HFFc6 (cell line): ENCODE measurements at places on chromosomes 6 and 20. TPM values are rescaled to one million over a fixed set of nuclear protein-coding genes. Genes with fewer than 3 reads are reported as not detected.

GRCh38 chr6:55266896-55267295, 60.4 kb upstream of the GFRAL start:
- DNase-seq, result no peak

GRCh38 chr20:54004445-54004844, 65.9 kb downstream of the BCAS1 start:
- no peak for DNase-seq

- no peak for DNase-seq
Measured at GRCh38 chr6:117464700-117465099, 17.8 kb upstream of the DCBLD1 start.

- no peak for DNase-seq
Measured at GRCh38 chr20:49001741-49002140, 44.4 kb upstream of the CSE1L start.

DNA sequence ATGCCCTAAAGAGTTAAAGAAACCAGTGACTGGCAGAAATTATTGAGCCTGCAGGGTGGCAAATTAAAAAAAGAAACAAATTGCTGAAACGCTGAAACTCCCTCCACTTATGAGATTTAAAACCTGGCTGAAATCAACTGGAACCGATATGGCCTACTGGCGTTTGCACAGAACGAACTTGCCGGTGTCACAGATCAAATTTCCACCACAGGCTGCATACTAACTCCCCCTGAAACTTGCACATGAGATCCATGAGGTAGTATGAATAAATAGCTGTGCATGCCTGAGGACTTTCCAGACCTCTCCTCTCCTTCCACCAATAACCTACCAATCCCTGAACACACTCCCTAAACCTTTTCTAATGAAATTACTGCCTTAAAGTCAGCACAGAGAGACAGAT, 150.4 kb downstream of the RNGTT start:
- no peak for DNase-seq

DNA sequence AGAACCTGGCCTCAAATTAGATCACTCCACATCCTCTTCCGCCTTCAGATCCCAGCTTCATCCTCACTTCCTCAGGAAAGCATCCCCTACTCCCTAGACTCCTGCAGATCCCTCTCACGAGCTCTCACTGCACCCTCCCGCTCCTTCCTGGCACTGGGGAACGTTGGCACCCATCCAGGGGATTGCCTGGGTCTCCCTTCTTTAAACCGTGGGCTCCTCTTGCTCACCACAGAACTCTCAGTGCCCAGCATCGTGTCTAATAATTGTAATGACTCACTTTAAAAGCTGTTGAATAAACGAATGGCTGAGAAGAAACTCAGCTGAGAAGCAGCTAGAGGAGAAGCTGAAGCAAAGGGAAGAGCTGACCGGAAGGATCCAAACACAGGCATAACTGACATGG, 20.4 kb downstream of the ZC3H12D start:
- no peak for DNase-seq

DNA sequence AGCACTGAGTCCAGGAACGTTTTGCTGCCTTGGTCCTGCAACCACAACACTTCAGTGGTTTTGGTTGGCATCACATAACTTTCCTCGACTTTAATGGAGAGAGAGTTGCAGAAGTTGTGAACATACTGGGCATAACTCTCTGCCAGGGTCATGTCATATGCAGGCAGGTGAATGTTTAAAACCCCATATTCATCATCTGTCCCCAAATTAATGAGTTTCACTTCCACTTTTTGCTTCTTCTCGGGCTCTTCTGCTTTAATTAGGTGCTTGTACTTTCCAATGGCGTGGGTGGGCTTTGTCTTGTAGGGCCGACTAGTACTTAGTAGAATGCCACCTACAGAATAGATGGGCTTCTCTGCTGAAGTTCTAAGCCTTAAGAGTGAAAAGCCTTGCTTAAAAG, 45.2 kb upstream of the TFAP2A start:
- no peak for DNase-seq

DNA sequence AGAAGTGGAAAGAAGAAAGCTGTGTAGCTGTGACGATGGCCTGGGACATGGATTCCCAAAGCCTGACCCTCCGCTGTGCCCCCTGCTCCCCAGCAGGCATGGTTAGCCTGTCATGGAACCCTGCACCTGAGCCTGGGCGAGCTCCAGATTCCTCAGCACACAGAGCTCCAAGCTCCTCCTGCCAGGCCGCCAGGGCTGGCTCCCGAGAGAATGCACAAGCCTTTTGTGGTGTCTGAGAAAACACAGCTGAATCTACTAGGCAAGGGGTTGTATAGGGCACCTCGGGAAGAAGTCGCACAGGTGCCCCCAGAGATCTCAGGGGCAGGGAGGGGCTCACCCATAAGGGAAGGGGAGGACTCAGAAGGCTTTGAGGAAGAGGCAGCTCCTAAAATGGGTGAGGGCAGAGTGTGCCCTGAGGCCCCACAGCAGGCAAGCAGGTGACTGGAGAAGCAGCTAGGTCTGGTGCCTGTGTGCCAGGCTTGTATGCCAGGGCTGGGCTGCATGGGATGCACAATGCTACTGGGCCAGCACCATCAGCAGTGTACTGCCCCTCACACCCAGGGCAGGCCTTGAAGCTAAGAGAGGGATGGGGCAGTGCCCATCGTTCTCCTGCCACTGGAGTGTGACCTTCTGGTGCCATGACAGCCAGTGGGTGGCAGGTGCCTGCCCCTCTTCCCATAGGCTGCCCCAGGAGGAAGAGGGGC, 64.3 kb upstream of the CD93 start:
- DNase-seq, result no peak

- DNase-seq, result no peak
Measured at GRCh38 chr6:169965657-169966311, 214.4 kb downstream of the ERMARD start.

- no peak for DNase-seq
Measured at GRCh38 chr6:112305795-112306564, 41.1 kb upstream of the RFPL4B start.

- DNase-seq, result no peak
Measured at GRCh38 chr6:70894001-70894400, 62.9 kb downstream of the B3GAT2 start.

- no peak for DNase-seq
Measured at GRCh38 chr20:57860576-57860975, 150.8 kb upstream of the PMEPA1 start.

DNA sequence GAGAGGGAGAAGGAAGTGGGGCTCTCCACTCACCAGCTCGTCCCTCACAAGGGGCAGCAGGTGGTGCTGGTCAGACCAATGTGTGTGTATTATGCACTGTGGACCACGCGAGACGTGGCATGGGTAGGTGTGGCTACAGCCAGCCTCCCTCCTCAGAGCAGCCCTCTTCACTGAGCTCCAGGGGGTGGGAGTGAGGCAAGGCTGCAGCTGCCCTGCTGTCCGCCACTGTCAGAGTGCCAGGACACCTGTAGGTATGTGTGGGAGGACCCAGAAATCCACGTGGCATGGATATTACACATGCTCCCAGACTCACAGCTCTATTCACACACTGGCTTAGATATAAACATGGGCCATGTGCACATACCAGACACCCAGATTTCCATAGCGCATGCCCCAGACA, 90.3 kb downstream of the VEGFA start:
- DNase-seq, result no peak

Gene PRR18
- total RNA-seq, result not detected in 3 replicates

Gene GSTA4
- total RNA-seq, result 14.3 to 19.9 TPM (median 19.5 TPM) in 3 replicates

Gene NRSN1
- not detected in 2 replicates for total RNA-seq

Gene UBE2C
- total RNA-seq, result 42.6 to 93.2 TPM (median 81.3 TPM) in 3 replicates

Gene SCRT2
- not detected in 3 replicates for total RNA-seq

Gene ASXL1
- total RNA-seq, result 56.5 to 62.4 TPM (median 59.1 TPM) in 3 replicates

Gene CYP21A2
- not detected in 3 replicates for total RNA-seq

Gene BHLHE23
- not detected in 2 replicates for total RNA-seq

Gene HDAC2
- total RNA-seq, result 89.9 to 105 TPM (median 97.7 TPM) in 3 replicates

Gene ELOVL2
- 0.05 to 0.06 TPM in 2 of 3 replicates, not detected in the other for total RNA-seq
